NCI-H446 (cell line): ENCODE measurements at places on chromosomes 2 and 18.

- DNase-seq = no peak
These were observed 7.9 kb downstream of the SERPINB12 start for GRCh38 chr18:63550068-63550467.

- DNase-seq = no peak
These were observed 208.9 kb upstream of the HDAC4 start for GRCh38 chr2:239609607-239610310.

DNA sequence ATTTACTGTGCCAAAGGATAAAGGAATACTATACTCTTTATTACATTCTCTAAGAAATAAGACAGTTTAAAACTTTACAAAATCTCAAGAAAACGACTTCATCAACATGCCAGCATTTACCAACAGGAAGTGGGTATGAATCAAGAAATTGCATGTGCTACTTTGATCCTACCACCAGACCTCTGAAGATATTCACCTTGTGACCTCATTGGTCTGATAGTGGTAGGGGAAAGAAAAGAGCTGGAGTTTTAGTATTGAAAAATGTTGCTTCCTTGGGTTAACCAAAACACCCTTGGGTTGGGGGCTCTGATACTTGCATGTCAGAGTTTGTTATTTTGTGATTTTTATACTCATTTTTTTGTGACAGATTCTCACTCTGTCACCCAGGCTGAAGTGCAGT lies 84.1 kb upstream of the LPIN2 start:
- no peak for DNase-seq

DNA sequence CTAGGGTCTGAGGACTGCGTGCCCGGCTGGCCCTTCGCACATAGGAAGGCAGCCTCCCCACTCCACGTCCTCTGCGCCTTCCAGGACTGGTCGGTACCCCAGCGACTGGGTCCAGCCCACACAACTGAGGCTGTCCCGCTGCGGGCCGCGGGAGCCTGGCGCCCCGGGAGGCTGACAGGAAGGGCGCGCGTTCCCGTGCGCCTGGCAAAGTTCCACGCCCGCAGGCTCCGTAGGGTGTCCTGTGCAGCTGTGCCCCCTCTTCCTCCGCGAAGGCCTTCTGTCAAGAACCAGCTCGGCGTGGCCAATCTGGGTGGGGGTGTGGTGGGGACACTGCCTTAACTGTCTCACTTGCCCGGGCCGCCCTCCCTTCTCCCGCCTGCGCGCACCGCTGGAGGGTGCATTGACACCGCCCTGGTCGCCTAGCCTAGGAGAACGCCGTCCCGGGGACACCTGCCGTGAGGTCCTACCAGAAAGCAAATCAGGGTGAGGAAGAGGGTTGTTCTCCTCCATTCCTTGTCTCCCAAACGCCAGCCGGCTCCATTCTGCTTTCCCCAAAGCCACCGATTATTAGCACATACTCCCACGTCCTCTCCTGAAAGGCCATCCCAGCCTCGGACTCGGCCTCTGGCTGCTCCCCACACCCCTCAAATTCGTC lies 618 bp upstream of the LYPD1 start:
- DNase-seq = no peak

DNA sequence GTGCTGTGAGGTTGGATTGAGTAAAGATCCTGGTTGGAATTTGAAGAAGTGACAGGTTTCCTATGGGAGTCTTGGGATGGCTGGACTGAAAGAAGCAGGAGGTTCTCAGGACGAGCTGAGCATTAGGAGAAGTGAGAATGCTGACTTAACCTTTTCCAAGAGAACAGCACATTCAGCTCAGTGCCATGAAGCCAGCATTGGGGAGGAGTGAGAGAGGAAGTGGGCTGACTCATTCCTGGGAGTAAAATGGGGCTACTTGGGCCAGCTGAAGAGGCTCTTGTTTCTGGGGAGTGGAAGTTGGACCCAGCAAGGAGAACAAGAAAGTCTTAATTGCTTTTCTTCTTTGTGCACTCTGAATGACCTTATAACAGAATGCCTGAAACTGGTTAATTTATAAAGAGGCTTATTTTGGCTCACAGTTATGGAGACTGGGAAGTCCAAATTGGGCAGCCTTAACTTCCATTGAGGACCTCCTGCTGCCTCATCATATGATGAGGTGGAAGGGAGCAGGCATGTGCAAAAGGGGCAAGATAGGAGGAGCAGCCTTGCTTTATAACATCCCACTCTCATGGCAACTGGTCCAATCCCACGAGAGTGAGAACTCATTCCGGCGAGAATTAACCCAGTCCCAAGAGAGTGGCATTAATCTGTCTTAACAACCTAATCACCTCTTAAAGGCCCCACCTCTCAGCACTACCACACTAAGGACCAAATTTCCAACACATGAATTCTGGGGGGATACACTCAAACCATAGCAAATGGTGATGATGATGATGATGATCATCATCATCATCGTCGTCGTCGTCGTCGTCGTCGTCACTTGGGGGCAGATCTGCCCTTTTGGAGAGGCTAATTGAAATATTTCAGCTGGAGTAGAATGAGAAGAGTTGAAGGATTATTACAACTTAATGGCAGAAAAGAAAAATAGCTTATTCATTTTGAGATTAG lies 26.1 kb downstream of the DGUOK start:
- DNase-seq = no peak
